ENCODE measurements at places on chromosomes 11 and 22.

DNA sequence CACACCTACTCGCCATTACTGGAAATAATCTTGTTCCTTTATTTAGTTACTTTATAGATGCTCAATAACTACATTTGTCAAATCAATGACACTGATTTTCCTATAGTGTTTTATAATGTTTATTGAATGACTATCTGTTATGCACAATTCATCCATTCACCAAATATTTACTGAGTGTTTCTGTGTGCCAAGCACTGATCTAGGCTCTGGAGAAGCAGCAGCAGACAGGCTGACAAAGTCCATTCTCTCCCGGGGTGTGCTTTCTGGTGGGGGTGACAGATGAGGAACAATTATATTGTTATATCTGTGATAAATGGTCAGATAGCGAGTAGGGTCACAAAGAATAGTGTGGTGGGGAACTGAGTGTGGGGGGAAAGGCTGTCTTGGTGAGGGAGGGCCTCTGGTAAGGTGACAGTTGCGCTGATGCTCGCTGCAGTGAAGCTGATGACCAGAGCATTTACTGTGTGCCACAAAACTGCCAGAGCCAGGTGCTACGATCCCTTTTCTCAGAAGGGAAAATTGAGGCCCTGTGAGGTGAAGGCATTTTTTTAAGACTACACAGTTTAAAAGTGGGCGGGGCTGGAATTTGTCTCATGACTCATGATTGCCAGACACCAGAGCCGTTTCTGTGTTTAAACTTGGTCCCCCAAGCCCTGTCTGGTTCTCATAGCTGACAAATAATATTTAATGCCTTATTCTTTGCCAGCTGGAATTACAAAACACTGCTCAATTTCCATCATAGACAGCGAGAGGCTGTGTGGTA, 10.2 kb downstream of the PACS1 start:
- H3K36me3 ChIP-seq: no peaks in the 10 kb centered on the region
- no peak overlapping the region for H3K4me3 ChIP-seq
- peak overlapping the region; percentile 60 for H3K27ac ChIP-seq
- no peak for DNase-seq
- no peaks in the 10 kb centered on the region for H3K27me3 ChIP-seq

DNA sequence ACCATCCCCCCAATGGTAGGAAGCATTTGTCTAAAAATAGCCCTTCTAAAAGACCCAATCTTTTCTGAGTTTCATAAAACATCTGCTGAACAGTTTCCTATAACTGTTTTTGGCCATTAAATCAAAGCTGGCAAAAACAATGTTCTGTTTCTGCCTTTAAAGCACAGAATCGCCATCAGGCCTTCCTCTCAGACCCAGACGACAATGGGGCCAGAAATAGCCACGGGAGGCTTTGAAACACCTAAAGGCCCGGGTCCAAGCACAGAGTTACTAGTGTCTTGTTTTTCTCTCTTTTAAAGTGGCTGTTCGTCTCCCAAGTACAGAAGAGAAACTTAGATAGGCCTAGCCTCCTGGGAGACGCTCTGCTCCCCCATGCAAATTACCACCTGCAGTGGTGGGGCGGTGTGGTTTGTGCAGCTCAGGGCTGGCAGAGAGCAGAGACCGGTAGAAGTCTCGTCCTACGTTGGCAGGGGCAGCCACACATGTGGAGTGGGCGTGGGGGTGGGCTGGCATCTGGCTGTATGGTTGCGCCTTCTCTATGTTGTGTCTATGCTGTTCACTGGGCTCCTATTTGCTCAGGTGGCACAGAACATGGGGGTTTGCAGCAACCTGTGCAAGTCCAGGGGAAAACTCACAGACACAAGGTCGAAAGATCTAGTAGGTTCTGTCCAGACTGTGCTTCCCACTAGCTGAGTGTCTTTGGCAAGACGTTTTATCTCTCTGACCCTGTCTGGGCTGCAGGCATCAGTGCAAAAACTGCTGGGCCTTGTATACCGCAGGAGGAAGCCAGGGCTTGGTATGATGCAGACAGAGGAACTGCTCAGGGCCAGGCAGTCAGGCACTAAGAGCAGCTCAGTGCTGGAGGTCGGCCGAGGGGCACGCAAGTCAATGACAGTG, 23.6 kb upstream of the ETS1 start:
- peaks cover 36% of the 10 kb centered on the region for H3K4me1 ChIP-seq
- peak; percentile 93 for DNase-seq
- peak overlapping the region; percentile 98 for H3K27ac ChIP-seq
- peak overlapping the region; percentile 55 for H3K4me3 ChIP-seq

- H3K27ac ChIP-seq: no peak overlapping the region
- no peak overlapping the region for H3K4me3 ChIP-seq
- peaks cover 11% of the 10 kb centered on the region for H3K4me1 ChIP-seq
- no peaks in the 10 kb centered on the region for H3K27me3 ChIP-seq
- DNase-seq: no peak
Measured at GRCh38 chr11:86141727-86142126, 72.8 kb upstream of the PICALM start.

GRCh38 chr11:35114906-35115687, 23.9 kb upstream of the CD44 start:
- H3K4me1 ChIP-seq: peaks cover 54% of the 10 kb centered on the region
- H3K36me3 ChIP-seq: no peaks in the 10 kb centered on the region
- no peak overlapping the region for H3K27ac ChIP-seq
- DNase-seq: no peak

DNA sequence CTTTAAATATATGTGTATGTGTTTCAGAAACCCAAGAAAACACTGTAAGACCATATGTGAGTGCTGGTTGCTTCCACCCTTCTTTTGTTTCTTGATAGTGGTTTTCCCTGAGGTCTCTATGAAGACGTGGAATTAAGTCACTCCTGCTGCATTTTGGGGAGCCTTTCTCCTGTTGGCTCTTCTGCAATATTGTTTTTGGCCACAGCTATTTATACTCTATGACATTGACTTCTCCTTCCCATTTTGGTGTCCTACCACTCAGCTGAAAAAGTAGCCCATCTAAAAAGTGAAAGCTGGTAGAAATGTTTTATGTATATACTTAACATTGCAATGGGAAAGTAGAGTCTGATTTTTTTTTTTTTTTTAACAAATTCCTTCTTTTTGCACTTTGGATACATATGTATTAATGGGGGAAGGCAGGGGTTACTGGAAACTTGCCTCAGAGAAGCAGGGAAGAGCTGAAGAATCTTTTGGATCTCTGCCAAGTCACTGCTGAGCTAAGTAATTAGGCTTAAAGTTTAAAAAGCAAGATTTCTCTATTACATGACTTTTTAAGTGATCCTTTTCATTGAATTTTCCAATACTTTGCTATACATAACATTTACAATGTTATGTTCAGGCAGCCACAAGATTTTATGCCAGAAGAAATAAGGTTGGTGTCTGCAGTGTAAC, 1.8 kb downstream of the TTC17 start:
- DNase-seq: no peak
- H3K4me1 ChIP-seq: peaks cover 6% of the 10 kb centered on the region
- peak overlapping the region; percentile 62 for H3K4me3 ChIP-seq
- H3K27ac ChIP-seq: peak overlapping the region; percentile 96
- no peaks in the 10 kb centered on the region for H3K27me3 ChIP-seq
- peaks cover 1% of the 10 kb centered on the region for H3K36me3 ChIP-seq

GRCh38 chr11:24181395-24182047, 315.3 kb upstream of the LUZP2 start:
- H3K4me3 ChIP-seq: no peak overlapping the region
- no peaks in the 10 kb centered on the region for H3K4me1 ChIP-seq

- no peaks in the 10 kb centered on the region for H3K36me3 ChIP-seq
- peaks cover 1% of the 10 kb centered on the region for H3K27me3 ChIP-seq
- DNase-seq: no peak
Measured at GRCh38 chr11:119892311-119892808, 163.4 kb upstream of the NECTIN1 start.

DNA sequence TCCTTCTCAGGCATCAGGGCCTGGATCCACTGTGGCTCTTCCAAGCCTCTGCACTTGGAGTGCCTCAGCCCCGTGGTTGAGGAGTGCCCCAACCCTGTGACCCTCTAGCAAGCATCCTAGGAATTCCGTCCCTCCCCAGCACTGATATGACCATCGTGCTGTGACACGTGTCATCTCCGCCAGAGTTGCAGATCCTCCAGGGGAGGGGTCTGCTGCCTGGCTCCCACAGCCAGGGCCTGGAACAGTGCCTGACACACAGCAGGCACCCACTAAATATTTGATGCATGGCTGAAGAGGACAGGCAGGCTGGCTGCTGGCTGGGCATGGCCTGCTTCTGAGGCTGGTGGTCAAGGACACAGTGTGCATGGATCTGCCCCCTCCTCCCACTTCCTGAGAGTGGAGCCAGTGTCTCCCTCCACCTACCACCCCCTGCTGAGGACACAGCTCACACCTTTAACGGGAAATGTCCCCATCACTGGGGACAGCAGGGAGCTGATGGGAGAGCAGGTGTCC, 1.7 kb upstream of the CD81 start:
- H3K4me3 ChIP-seq: no peak overlapping the region
- DNase-seq: no peak
- H3K4me1 ChIP-seq: peaks cover 10% of the 10 kb centered on the region
- H3K36me3 ChIP-seq: no peaks in the 10 kb centered on the region
- H3K27me3 ChIP-seq: no peaks in the 10 kb centered on the region

- H3K27me3 ChIP-seq: no peaks in the 10 kb centered on the region
- peaks cover 12% of the 10 kb centered on the region for H3K4me1 ChIP-seq
- DNase-seq: no peak
- H3K36me3 ChIP-seq: no peaks in the 10 kb centered on the region
- H3K27ac ChIP-seq: no peak overlapping the region
Measured at GRCh38 chr22:44209343-44209742, 28.6 kb downstream of the PARVG start.

DNA sequence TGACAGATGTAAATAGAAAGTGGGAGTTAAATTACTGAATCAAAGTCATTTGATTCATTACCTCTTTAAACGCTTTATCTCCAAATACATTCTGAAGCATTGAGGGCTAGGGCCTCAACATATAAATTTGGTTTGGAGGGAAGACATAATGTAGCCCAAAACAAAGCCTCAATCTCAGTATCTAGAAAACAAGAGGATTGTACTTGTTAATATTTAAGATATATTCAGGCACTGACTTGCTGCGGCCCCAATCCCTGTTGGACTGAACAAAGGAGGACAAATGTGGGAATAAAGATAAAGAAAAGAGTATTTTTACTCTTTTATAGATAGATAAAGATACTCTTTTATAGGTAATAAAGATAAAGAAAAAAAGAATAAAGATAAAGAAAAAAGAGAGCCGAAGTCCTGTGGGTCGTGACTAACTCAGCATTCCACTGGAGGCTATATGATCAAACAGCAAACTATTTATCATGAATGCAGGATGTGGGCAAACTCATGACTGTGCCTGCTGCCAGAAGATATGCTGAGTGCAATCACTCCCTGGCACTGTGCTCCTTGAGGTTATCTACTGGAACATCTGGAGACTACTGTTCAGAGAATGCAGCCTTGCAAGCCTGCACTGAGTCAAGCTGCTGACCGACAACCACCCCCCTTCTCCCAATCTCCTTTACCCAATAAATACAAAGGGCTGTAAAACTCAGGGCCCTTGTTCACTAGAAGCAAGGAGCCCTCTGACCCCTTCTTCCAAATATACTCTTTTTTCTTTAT, 6.9 kb downstream of the OR10V1 start:
- no peak overlapping the region for H3K27ac ChIP-seq
- no peak overlapping the region for H3K4me3 ChIP-seq
- H3K4me1 ChIP-seq: no peaks in the 10 kb centered on the region
- DNase-seq: no peak
- no peaks in the 10 kb centered on the region for H3K27me3 ChIP-seq

DNA sequence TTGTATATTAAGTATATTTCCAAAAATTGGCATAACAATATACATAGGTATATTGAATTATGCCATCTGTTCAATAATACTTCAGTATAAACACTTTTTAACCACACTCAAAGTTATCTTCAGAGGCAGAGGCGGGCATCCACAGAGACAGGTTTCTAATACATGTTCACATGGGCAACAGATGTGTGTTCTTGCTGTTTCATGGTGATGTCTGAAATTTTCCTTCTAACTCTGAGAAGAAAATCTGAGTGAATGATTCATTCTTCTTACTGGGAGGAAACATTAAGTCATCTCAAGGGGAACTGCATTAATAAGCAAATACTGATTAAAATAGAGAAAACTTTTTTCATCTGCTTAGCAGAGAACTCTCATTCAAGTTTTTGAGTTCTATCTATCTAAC, 1074.5 kb downstream of the LRRC4C start:
- no peak for DNase-seq
- H3K27ac ChIP-seq: no peak overlapping the region
- no peaks in the 10 kb centered on the region for H3K36me3 ChIP-seq
- H3K4me3 ChIP-seq: no peak overlapping the region

DNA sequence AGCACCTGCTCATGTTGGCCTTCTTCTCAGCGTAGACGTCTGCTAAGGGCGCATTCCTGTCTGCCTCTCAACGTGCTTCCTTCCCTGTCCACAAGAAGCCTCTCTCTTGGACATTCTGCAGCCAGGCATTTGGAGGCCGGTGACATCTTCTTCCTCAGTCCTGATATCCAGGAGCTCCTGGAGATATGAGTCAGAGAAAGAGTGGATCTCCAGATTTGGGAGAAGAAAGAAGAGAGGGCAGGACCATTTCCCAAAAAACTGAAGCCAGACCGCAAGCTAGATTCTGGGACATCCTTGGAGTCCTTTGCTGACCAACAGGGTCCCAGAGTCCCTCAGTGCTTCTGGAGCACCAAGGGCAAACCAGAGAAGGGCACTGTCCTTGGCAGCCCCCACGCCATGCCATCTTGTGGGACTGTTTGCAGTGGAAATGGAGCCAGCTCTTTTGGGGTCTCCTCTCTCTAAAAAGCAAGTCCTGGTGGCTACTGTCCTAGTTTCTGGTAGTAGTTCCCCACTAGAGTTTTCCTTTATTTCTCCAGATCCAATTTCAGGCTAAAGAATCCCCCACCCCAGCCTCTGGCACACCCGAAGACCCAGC, 36.1 kb upstream of the SYT13 start:
- no peak overlapping the region for H3K27ac ChIP-seq
- no peaks in the 10 kb centered on the region for H3K36me3 ChIP-seq

GRCh38 chr22:49632199-49633009, 195.3 kb downstream of the BRD1 start:
- no peak for DNase-seq
- H3K4me1 ChIP-seq: no peaks in the 10 kb centered on the region
- no peak overlapping the region for H3K27ac ChIP-seq
- no peaks in the 10 kb centered on the region for H3K36me3 ChIP-seq

DNA sequence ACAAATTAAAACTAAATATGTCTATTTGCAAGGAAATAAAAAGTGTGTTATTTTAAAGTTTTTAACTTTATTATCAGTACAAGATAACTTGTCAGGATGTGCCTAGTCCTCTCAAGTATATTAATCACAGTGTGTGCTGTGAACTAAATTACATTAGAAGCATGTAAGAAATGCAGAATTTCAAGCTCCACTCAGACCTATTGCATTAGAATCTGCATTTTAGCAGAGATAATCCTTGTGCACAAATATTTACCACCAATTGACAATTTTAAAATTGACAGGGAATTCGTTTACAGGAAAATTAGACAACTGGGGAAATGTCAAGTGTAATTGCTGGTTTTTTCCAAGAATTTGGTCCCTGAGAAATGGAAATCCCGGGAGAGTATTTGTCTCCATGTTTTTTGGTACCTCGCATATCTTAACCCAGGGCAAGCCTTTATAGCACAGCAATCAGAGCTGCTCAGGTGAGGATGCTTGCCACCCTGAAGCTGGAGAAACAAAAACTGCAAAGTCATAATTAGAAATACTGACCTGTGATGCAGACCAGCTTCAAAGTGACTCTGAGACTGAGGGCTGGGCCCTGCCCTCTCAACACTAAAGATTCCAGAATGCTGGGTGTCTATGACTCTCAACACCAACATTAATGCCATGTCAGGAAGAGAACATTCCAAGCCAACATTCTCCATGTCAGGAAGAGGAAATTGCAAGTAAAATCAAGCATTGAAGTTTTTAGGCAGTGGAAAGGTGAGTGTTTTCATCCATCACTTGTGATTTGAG, at the start of gene OR8G1:
Gene OR8G1, plus strand, starts transcription at position 475 of the 777 bp plus-strand sequence. CDS start 8,581 bp downstream, outside the sequence.
- H3K27me3 ChIP-seq: no peaks in the 10 kb centered on the region
- no peak within 1 kb of the TSS for H3K4me3 ChIP-seq
- DNase-seq: no peak
- H3K4me1 ChIP-seq: no peaks in the 10 kb centered on the region
